Psoas muscle (tissue), 8 donors: ENCODE measurements at places on chromosomes 16 and 17.
A peak's percentile ranks its signal among the peaks of the same experiment; 100 is the strongest.

- DNase-seq = no peak
- H3K36me3 ChIP-seq = no peaks in the 10 kb centered on the region
- no peak overlapping the region for H3K4me3 ChIP-seq
- H3K27me3 ChIP-seq = no peaks in the 10 kb centered on the region
Measured at GRCh38 chr16:11474617-11475291, 112.0 kb downstream of the LITAF start.

- H3K36me3 ChIP-seq = no peaks in the 10 kb centered on the region
- no peak overlapping the region for H3K4me3 ChIP-seq
- no peaks in the 10 kb centered on the region for H3K27me3 ChIP-seq
- H3K27ac ChIP-seq = no peak overlapping the region
- no peaks in the 10 kb centered on the region for H3K4me1 ChIP-seq
Measured at GRCh38 chr17:68861602-68862001, 93.6 kb downstream of the ABCA8 start.

DNA sequence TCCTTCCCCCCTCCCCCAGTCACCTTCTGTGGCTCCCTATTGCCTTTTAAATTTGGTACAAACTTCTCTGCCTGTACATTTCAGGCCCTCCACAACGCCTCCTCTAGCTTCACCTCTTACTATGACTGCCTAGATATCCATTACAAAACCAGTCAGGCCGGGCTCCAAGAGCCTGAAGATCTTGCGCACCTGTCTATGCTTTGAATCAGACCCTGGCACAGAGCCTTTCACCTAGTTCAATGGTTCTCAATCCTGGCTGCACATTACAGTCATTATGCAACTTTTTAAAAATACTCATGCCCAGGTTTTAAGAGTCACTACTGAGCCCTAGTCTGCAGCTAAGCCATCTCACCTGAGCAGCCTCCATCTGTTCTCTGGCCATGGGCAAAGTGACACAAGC lies 1.6 kb upstream of the GAS7 start:
- DNase-seq = no peak
- H3K4me3 ChIP-seq = no peak overlapping the region
- H3K27me3 ChIP-seq = peaks cover 33% of the 10 kb centered on the region
- no peaks in the 10 kb centered on the region for H3K4me1 ChIP-seq

DNA sequence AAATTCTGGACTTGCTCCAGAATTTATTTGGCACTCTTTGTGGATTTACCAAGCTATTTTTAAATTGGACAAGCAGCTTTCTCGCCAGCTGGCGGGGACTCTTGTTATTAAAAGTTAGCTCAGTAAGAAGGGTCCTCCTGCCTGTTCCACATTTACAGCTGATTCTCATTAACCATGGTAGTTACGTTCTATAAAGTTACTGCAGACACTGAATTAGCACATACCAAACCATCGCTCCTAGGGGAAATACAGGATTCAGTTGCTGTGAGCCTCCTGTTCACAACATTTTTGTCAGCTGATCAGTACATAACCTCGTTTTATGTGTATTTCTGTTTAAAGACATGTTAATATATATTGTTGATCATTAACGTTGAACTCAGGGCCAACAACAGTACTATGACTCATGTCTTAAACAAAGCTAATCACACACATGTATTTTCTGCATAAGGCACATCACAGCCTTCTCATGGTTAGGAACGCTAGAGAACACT lies 4.2 kb downstream of the LDAF1 start:
- H3K4me3 ChIP-seq = peak overlapping the region; percentile 33
- H3K36me3 ChIP-seq = peaks cover 28% of the 10 kb centered on the region
- H3K4me1 ChIP-seq = peaks cover 40% of the 10 kb centered on the region
- H3K27me3 ChIP-seq = no peaks in the 10 kb centered on the region
- peak; percentile 77 for DNase-seq

GRCh38 chr16:54482892-54483574 lies 196.4 kb upstream of the IRX3 start:
- H3K4me3 ChIP-seq = no peak overlapping the region
- no peak for DNase-seq
- H3K27ac ChIP-seq = no peak overlapping the region

- no peaks in the 10 kb centered on the region for H3K4me1 ChIP-seq
- H3K27ac ChIP-seq = no peak overlapping the region
- no peak overlapping the region for H3K4me3 ChIP-seq
Measured at GRCh38 chr17:3794557-3795389, 6.2 kb downstream of the ITGAE start.

GRCh38 chr16:76946879-76947278 lies 244.1 kb upstream of the MON1B start:
- DNase-seq = no peak
- peaks cover 3% of the 10 kb centered on the region for H3K4me1 ChIP-seq
- no peaks in the 10 kb centered on the region for H3K27me3 ChIP-seq
- no peaks in the 10 kb centered on the region for H3K36me3 ChIP-seq

DNA sequence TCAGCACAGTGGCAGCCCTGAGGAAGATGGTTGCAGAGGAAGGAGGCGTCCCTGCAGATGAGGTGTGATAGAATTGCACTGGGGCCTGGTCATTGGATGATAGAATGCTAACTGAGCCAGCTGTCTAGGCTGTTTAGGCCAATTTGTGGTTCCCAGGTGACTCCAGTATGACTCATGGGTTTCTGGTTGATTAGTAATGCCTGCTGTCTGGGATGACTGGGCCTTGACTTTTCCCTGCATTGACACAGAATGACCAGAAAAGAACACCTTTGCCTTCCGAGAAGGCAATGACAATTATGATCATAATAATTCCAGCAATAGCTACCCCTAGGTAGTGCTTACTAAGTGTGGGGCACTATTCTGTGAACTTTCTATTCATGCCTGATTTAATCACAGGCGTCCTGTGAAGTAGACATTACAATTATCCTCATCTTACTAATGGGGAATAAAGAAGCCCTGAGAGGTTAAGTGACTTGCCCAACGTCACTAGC lies 31.5 kb downstream of the USP43 start:
- no peak for DNase-seq
- H3K36me3 ChIP-seq = no peaks in the 10 kb centered on the region
- no peaks in the 10 kb centered on the region for H3K4me1 ChIP-seq
- H3K27me3 ChIP-seq = no peaks in the 10 kb centered on the region

DNA sequence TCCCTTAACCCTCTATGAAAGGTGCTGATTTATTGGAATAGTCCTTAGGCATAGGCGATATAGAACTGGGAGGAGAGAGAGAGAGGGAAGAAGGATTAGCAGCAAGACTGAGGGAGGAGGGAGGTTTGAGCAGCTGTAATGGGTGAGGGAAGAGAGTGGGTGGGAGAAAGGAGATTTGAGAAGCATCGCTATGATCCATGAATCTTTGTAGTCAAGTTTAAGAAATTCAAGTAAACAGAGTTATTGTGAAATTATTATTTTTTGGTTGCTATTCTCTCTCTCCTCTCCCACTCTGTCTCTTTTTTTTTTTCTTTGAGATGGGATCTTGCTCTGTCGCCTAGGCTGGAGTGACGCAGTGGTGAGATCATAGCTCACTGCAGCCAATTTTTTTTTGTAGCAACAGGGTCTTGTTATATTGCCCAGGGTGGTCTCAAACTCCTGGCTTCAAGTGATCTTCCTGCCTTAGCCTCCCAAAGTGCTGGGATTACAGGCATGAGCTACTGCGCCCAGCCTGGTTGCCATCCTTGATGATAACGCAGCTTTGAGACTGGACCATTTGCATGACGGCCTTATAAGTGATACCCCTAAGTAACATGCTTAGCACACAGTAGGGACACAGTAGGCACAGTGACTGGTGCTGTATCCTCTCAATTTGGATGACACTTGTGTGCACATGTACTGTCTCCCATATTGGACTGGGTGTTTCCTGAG lies 21.0 kb upstream of the TNS4 start:
- no peak overlapping the region for H3K27ac ChIP-seq
- H3K4me1 ChIP-seq = no peaks in the 10 kb centered on the region
- H3K27me3 ChIP-seq = no peaks in the 10 kb centered on the region

- H3K4me1 ChIP-seq = peaks cover 68% of the 10 kb centered on the region
- no peak overlapping the region for H3K27ac ChIP-seq
- no peak overlapping the region for H3K4me3 ChIP-seq
Measured at GRCh38 chr17:75348386-75349012, 57.0 kb downstream of the GRB2 start.

- H3K27me3 ChIP-seq = no peaks in the 10 kb centered on the region
- no peak for DNase-seq
- H3K27ac ChIP-seq = no peak overlapping the region
Measured at GRCh38 chr17:55168958-55169687, 95.6 kb upstream of the HLF start.

DNA sequence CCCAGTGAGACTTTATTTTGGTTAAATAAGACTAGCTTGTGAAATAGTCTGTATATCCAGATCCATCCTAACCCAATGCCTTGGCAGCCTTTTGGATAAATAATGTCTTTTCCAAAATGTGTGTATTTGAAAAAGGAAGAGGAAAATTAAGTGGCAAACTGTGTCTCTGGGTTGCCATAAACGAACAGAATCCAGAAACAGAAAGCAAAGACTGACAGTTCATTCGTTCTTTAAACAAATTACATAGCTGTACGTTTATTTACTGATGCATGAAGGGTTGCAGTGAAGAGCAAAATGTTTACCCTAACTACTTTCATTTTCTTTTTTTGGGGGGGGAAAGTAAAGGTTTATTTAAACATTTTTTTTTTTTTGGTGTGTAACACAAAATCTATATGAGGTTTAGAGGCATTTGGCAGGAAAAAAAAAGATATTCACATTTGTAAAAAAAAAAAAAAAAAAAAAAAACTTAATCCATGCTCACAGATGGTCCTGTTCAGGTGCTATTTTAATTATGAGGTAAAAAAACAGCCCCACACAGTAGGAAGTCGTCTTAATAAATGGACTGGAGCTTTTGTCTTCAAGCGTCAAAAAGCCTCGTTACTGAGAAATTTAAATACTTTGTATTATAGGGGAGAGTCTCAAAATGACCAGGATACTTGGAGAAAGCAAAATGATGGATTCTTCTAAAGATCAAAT lies 245.9 kb downstream of the FTO start:
- H3K27me3 ChIP-seq = no peaks in the 10 kb centered on the region
- H3K36me3 ChIP-seq = no peaks in the 10 kb centered on the region
- H3K27ac ChIP-seq = no peak overlapping the region
- DNase-seq = no peak

- H3K27me3 ChIP-seq = peaks cover 51% of the 10 kb centered on the region
- H3K36me3 ChIP-seq = no peaks in the 10 kb centered on the region
- DNase-seq = no peak
- no peak overlapping the region for H3K27ac ChIP-seq
Measured at GRCh38 chr17:41256291-41256685, 1.1 kb downstream of the KRTAP9-9 start.

DNA sequence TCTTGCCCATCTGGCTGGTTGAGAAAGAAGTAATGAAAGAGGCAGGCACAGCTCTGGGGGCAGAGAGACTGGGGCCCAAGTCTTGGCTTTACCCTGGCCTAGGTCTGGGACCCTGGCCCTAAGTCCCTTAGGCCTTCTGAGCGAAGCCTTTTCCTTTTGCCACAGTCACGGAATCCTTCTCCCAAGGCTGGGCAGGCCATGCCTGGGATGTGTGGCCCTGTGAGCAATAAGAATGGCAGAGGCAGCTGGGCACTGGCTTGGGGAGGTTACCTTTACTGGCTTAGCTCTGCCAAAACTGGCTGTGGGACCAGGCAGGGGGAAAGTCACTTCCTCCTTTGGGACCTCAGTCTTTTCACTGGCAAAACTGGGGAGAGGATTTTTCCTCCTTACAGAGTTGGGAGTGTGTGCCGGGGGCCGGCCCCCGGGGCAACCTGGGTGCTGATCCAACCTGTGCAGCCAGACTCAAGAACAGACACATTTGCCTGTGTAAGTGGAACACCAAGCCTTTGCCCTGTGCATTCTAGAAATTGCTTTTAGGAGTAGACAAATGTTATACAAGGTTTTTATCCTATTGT lies 12.9 kb downstream of the FOXF1 start:
- no peaks in the 10 kb centered on the region for H3K4me1 ChIP-seq
- peaks cover 55% of the 10 kb centered on the region for H3K27me3 ChIP-seq
- no peak overlapping the region for H3K4me3 ChIP-seq

DNA sequence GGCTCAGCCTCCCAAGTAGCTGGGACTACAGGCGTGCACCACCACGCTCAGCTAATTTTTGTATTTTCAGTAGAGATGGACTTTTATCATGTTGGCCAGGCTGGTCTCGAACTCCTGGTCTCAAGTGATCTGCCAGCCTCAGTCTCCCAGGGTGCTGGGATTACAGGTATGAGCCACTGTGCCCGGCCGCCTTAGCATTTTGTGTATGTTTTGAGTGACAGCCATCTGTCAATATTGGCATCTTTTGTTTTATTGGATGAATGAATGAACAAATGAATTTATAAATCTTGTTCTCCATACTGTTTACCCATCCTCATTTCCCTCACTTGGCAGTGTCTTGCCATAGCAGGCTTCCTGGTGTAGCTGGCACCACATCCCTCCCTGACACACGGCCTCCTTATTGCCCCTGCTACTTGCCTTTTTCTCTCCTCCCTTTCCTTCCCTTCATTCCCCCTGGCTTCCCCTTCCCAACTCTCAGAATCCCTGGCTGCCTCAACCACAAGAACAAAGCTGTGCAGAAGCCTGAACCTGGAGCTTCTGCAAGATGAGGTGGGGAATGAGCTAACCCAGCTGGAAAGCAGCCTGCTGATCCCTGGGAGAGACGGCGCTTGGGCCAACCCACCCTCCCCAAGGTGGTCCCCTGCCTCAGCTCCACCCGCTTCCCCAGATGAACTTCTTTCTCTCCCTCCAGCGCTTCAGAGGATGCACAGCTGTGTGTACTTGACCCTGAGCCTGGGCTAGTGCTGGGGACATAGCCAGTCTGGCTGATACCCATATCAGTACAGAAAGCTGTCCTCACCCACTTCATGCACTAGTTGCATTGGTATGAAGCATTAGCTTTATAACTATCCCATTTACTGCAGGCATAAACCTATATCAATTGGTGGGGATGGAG lies 34.3 kb downstream of the WNT9B start:
- peaks cover 46% of the 10 kb centered on the region for H3K27me3 ChIP-seq
- H3K4me3 ChIP-seq = no peak overlapping the region
- H3K4me1 ChIP-seq = no peaks in the 10 kb centered on the region
- no peak for DNase-seq

DNA sequence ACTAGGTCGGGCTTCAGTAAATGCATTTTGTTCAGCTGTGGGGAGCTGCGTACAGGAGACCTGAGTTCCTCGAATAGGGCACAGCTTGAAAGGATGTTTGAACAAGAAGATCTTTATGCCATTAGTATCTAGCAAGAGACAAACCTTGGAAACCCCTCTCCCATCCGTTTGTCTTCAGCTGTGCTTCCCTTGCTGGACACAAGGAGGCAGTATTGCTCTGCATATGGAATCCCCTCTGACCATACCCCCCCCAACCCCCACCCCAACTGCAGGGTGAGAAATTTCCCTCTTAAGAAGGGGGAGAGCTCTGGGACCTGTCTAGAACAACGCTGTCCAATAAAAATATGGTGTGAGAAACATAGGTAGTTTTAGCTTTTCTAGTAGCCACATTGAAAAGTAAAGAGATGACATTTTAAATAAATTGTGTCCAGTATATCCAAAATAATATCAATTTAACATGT lies 1.6 kb downstream of the MRM1 start:
- peaks cover 14% of the 10 kb centered on the region for H3K4me1 ChIP-seq
- peak overlapping the region; percentile 92 for H3K4me3 ChIP-seq
- H3K27me3 ChIP-seq = no peaks in the 10 kb centered on the region
- H3K36me3 ChIP-seq = peaks cover 8% of the 10 kb centered on the region
